ENCODE measurements at places on chromosomes 3 and 15. TPM values are rescaled to one million over a fixed set of nuclear protein-coding genes. Genes with fewer than 3 reads are reported as not detected.

SPATA12 gene
- 0.30 TPM for total RNA-seq

TMCC1 gene
- total RNA-seq: 11.0 TPM

RHCG gene
- 41.8 TPM for total RNA-seq

MEX3B gene
- 3.2 TPM for total RNA-seq

IL17RD gene
- 1.1 TPM for total RNA-seq

TF gene
- total RNA-seq: 0.91 TPM

RGMA gene
- 0.31 TPM for total RNA-seq

THAP10 gene
- total RNA-seq: 4.1 TPM

KLHL25 gene
- total RNA-seq: 6.7 TPM

GOLGA6L7 gene
- not detected for total RNA-seq

EIF4E3 gene
- 4.0 TPM for total RNA-seq
